ENCODE measurements at places on chromosomes 6 and 20. TPM values are rescaled to one million over a fixed set of nuclear protein-coding genes. Genes with fewer than 3 reads are reported as not detected.

- no peak for DNase-seq
Measured at GRCh38 chr6:8627085-8627861, 191.9 kb upstream of the SLC35B3 start.

DNA sequence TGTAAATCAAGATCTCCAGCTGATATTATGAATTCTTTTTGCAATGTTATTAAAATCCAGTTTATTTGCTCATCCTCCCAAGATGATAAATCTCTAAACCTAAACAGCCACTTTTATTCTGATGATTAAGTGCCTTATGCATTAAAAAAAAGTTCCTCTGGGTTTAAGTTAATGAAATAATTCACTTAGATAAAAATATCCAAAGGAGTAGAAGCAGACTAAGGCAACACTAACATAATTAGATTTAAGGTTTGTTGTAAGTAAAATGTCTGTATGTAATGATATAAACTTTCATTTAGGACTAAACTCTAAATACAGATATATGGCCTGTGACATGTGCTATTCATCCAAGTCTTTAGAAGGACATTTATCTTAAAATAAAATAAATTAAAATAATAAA is 457.2 kb downstream of the TENT5A start:
- no peak for DNase-seq

DNA sequence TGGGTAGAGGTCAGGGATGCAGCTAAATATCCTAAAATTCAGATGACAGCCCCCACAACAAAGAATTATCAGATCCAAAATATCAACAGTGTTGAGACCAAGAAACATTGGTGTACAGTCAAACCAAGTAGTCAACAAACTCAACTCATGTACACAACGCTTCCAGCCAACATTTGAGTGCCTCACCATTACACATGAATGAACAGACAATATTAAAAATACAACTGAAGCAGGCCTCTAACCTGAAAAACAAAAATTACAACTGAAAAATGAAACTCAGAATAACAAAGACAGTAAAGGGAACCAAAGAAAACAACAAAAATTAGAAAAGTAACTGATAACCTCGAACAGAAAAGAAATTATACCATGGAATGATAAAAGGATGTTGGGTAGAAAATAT is 46.2 kb downstream of the HACE1 start:
- DNase-seq: no peak

- DNase-seq: no peak
Measured at GRCh38 chr20:48697845-48698491, 129.8 kb downstream of the PREX1 start.

GRCh38 chr6:39298061-39298460 is 16.2 kb downstream of the KCNK17 start:
- DNase-seq: no peak

Gene PTCRA
- total RNA-seq: not detected

Gene HLA-DQB2
- not detected for total RNA-seq
